ENCODE measurements at places on chromosomes 7 and 10.

- DNase-seq, result no peak
Observed at GRCh38 chr7:15041226-15041625, 138.7 kb upstream of the DGKB start.

DNA sequence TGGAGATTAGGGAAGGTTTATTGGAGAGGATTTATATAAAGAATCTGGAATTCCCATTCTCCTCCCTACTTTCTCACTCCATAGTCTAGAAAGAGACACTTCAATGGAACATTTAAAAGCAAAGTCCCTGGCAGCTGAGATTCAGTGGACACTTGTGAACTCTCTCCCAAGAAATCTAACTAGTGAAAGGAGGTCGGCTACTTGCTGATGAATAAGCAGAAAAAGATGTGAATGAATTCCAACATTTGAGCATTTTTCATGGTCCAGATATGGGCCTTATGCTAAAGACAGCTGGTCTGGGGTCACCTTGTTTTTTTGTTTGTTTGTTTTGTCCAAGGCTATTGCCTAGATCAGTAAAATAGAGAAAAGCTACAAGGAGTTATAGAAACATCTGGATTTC, 141.1 kb upstream of the LRRTM3 start:
- DNase-seq, result no peak

- peak; percentile 84 for DNase-seq
Observed at GRCh38 chr10:12419262-12419847, 70.0 kb downstream of the CAMK1D start.

- no peak for DNase-seq
Observed at GRCh38 chr10:63057509-63057908, 75.6 kb upstream of the NRBF2 start.

GRCh38 chr10:120456626-120457430, at the start of gene PLPP4:
Gene PLPP4 (plus strand): TSS chr10:120457227. CDS start chr10:120457306, 79 bp downstream.
- DNase-seq, result no peak

- no peak for DNase-seq
Observed at GRCh38 chr7:140695381-140695780, 1.1 kb upstream of the NDUFB2 start.

- no peak for DNase-seq
Observed at GRCh38 chr10:59626523-59626869, 83.2 kb downstream of the SLC16A9 start.

DNA sequence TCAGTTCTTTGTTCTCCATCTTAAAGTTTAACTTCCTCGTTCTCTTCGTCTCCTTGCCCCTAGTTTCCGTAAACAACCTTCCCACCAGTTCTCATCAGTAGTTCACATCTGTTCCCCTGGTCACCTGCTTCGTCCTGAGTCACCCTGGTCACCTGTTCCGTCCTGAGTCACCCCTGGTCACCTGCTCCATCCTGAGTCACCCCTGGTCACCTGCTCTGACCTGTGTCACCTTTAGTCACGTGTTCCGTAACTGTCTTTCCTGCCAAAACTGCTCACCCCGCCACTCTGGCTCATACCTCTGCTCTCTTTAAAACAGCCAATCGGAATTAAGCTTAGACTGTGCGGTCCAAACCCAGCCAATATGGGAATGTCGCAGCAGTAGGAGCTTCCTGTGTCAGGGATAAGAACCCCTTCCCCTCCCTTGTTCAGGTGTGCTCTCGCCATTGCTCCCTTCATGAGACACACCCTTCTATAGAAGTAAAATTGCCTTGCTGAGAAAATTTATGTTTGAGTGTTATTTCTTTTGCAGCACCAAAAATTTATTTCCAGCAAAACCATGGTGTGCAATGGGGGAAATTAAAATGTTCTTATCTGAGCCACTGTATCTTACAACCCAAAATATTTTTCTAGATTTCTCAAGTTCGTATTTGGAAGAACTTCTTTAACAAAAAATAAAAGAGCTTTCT, 112.2 kb downstream of the VIM start:
- no peak for DNase-seq

GRCh38 chr10:47158116-47159071, 141.6 kb upstream of the GDF10 start:
- DNase-seq, result no peak

GRCh38 chr10:36759141-36759805, 366.1 kb upstream of the ANKRD30A start:
- no peak for DNase-seq

DNA sequence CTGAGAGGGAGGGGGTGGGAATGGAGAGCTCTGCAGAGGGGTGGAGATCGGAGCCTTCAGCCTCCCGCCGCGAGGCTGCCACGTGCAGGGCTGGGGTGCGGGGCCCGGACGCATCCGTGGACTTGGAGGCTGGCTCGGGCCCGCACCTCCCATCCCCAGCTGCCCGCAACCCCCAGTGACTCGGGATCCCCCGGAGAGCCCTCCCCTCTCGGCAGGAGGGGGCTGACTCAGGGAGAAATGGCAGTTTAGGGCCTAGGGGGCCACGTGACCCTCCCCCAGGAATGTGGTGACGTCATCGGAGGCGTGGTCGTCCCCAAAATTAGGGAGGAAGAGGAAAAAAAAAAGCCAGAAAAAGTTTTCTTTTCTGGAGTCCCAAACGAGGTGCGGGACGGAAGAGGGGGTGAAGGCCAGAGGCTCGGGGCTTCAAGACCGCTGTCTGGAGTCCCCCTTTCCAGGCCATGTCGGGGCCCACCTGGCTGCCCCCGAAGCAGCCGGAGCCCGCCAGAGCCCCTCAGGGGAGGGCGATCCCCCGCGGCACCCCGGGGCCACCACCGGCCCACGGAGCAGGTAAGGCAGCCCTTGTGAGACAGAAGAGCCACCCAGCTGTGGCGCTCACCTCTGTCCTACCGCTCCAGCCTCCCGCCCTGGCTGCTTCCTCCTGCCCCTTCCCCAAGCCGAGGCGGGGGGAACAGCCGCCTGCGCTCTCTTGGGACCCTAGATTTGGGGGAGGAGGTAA, at the start of gene TRIP6:
TRIP6 (plus strand) TSS at position 348 of the 736 bp plus-strand sequence; CDS start at position 459, 111 bp downstream.
- DNase-seq, result peak; percentile 89

All from smooth muscle cell of the brain vasculature (primary cell).